ENCODE measurements at places on chromosomes 2 and 18.
A peak's percentile ranks its signal among the peaks of the same experiment; 100 is the strongest.

- no peak for DNase-seq
These were observed 70.2 kb downstream of the LBH start for GRCh38 chr2:30301551-30301950.

GRCh38 chr2:200741468-200742202, 70.1 kb upstream of the BZW1 start:
- DNase-seq = no peak

DNA sequence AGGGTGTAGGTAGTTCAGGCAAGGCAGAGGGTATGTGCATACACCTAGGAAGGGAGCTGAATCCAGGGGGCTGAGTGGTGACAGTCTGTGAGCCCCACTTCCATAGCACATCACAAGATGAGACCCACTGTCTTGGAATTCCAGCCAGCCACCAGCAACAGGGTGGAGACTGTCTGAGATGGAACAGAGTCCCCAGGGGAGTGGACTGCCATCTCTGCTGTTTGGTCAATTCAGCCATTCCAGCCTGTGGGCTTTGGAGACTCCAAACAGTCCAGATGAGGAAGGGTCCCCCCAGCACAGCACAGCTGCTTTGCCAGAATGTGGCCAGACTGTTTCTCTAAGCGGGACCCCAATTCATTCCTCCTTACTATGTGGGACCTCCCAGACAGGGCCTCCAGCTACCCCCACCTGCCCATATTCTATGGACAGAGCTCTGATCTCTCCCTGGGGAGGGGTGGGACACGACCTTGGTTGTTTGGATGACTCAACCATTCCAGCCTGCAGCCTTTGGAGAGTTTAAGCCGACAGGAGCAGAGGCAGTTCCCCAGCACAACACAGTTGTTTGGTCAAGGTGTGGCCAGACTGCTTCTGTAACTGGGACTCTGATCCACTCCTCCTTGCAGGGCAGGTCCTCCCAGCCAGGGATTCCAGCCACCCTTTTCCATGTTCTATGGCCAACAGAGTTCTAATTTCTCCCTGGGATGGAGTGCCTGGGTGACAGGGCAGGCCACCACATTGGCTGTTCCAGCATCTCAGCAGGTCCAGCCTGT, 178.0 kb downstream of the RND3 start:
- DNase-seq = no peak

GRCh38 chr2:220434385-220434784, 807.0 kb downstream of the SLC4A3 start:
- no peak for DNase-seq

DNA sequence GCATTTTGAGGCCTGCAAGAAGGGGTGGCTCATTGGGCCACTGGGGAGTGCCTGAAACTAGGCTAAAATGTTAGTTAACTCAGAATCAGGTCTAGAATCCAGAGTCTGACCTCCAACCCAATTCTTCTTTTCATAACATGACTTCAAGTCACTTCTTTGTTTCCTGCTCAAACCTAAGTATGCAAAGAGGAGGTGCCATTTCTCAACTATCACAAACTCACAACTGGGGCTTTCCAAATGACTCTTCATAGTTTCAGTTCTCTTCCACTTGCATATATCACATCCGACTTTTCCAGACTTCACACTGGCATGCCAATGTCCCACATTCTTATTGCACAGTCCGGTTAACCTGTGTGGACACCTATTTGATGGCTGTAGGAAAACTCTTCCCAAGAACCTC, 211.6 kb downstream of the TCF4 start:
- DNase-seq = no peak

- DNase-seq = peak; percentile 59
These were observed 135.5 kb downstream of the NDUFA10 start for GRCh38 chr2:239889641-239890121.

GRCh38 chr18:72091369-72091768, 452.8 kb downstream of the CBLN2 start:
- DNase-seq = no peak

GRCh38 chr2:15748736-15749323, 157.2 kb downstream of the DDX1 start:
- no peak for DNase-seq

DNA sequence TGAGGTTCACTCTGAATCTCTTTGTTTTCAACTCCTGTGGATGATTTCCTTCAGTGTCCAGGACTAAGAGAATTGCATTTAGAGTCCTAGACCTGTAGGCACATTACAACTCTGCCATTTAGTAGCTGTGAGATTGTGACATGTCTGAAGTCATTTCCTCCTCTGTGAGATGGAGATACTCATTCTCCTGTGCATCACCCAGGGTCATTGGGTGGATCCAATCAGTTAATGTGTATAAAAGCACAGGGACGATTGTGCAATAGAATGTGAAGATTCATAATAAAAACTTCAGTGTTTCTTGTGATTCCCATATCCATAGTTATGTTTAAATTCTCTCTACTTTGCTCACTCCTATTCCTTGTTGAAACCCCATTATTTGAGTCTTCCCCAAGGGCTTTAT, 113.6 kb downstream of the DIS3L2 start:
- DNase-seq = no peak

GRCh38 chr2:19102696-19103423, 255.6 kb downstream of the OSR1 start:
- DNase-seq = no peak

DNA sequence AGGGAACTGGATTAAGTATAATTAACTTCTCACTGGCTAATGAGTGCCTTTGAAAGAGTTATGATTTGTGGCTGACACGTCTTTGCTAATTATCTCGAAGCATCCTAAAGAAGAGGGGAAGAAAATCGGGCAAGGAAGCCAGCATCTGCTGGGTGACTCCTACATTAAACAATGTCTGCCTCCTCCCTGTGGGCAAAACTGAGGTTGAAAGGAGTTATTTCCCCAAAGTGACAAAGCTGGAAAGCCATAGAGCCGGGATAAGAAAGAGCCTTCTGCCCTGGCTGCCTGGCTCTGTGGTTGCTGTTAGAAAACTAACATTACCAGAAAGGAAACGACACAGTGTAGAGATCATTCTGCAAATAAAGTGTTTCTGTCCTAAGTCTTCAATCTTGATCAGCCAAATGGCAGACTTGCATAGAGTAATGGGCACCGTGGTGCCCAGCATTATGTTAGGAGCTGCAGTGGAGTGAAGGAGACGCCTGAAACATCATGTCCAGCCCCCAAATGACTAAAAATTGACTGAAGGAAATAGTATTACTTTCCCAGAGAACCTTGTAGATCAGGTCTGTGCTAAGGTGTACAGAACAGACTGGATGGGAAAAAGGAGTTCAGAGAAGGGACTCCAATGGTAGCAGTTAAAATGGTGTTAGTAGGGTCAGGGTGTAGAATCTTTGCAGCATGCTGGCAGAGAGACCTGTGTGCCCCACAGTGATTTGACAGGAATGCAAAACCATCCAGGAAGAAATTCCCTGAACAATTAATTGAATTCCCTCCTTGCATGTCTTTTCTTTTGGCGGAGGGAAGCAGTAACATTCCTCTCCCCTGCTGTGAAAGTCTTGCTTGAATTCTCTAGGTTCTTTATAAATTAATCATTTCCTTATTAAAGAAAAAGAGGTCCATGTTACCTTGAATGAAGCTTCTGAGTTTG, 44.4 kb downstream of the ALPK2 start:
- no peak for DNase-seq

DNA sequence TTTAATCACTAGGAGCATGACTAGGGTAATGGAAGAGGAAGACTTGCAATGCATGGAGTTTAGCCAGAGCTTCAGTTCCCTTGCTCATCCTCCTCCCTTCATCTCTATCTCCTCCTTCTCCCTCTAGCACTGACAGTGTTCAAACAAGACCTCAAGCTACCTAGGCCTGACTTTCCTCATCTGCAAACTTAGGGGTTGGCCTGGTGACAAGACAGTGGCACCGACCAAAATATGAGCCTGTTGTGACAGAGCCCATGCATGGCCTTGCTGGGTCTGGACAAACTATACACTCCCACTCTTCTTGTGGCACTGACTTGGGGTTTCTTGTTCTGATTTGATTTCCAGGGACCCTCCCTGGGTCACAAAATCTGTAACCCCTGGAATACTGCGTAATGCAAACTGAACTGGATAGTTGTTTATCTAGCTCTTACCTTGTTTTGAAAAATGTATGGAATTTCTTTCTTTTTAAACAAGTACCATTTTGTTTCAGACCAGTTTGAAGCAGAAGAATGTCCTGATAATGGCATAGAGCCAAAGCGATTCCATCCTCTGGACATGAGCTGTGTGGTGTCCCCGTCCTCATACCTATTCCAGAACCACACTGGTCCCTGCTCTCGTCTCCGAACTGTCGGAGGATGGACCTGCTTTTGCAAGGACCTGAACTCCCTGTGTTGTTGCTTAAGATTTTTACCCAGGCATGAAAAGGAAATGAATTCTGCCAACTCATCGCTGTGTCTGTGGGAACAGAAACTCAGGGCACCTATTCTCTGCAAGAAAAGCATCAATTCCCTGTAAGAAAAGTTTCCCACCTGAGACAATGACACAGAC, 33.4 kb upstream of the PPP4R1 start:
- no peak for DNase-seq
